Hematopoietic multipotent progenitor cell treated with erythropoietin and hydrocortisone succinate and interleukin-3 and kit ligand, for 17 days (in vitro differentiated cells): ENCODE measurements at places on chromosomes 2 and 18.

GRCh38 chr2:50102383-50102782 is 929.5 kb downstream of the NRXN1 start:
- no peak for DNase-seq

DNA sequence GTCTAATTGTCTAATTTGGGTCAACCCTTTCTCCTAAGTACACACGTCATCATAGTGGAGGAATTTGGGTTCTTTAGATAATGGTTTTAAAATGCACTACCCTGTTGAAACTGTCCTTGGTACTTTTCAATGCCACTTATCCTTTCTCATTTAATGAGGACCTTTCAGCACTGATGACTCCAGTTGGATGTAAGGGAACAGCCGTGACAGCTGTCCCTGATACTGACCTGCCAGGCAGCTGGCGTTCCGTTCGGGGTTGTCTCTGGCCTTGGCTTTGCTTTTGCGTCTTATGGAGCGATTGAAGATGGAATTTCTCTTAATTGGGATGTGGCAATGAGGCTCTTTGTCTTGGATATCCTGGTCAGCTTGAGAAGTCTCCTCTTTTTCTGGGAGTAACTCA is 38.7 kb downstream of the NGEF start:
- DNase-seq = no peak

GRCh38 chr2:184452907-184453306 is 145.4 kb upstream of the ZNF804A start:
- DNase-seq = no peak

- no peak for DNase-seq
Measured at GRCh38 chr2:19346983-19347618, 11.3 kb downstream of the OSR1 start.

- DNase-seq = no peak
Measured at GRCh38 chr2:6283259-6283658, 582.4 kb downstream of the CMPK2 start.

GRCh38 chr18:79927607-79928562 is 23.6 kb downstream of the SLC66A2 start:
- DNase-seq = no peak

DNA sequence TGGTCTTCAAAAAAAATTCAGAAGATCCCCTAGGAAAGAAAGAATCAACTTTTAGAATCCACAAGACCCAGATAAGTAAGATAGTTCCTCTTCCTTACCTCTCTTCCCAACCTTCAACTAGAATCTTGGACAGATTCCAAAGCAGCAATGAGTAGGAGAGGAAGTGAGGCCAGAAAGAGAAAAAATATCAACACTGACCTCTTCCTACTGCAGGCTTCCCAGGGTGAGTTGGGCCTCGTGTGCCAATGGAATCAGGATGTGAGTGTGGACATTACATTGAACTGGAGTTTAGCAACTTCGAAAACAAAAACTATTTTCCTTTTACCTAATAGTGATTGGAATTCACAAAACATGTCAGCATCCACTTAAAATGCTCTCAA is 102.5 kb upstream of the PIEZO2 start:
- no peak for DNase-seq

GRCh38 chr2:112706170-112706664 is 14.6 kb upstream of the NT5DC4 start:
- DNase-seq = peak; percentile 42

GRCh38 chr2:88329815-88330603 is 122.5 kb downstream of the FOXI3 start:
- no peak for DNase-seq

DNA sequence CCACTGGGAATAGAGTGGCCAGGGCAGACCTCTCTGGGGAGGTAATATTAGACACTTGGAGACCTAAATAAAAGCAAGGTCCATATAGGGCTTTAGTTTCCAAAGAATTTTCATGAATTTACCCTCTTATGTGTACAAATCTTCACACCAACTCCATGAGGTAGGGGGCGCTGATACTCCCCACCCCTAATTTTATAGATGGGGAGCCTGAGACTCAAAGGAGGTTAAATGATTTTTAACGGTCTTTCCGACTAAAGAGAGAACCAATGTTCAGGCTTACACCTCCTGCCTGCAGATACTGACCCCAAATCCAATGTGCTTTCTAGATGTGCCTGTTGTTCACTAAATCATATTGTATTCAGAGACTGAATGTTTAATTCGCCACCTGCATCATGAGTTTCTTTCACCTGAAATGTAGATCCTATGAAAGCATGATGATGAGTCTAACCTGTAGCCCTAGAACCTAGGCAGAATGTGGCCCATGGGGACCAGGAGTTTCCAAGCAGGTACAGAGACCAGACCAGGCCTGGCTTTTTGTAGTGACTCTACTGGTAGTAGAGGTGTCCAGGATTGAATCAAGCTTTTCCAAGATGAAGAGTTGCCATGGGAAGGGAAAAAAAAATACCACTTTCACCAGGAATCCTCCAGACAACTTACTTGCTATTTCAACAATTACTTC is 16.8 kb upstream of the PAX3 start:
- DNase-seq = no peak

- no peak for DNase-seq
Measured at GRCh38 chr18:28584731-28585130, 407.8 kb upstream of the CDH2 start.

- DNase-seq = no peak
Measured at GRCh38 chr18:486929-487740, 13.4 kb downstream of the COLEC12 start.

GRCh38 chr18:12376034-12376753 is 833 bp downstream of the AFG3L2 start:
- no peak for DNase-seq

GRCh38 chr2:142515493-142515892 is 362.0 kb upstream of the KYNU start:
- no peak for DNase-seq

GRCh38 chr2:226300196-226300886 is 499.3 kb downstream of the IRS1 start:
- DNase-seq = no peak

DNA sequence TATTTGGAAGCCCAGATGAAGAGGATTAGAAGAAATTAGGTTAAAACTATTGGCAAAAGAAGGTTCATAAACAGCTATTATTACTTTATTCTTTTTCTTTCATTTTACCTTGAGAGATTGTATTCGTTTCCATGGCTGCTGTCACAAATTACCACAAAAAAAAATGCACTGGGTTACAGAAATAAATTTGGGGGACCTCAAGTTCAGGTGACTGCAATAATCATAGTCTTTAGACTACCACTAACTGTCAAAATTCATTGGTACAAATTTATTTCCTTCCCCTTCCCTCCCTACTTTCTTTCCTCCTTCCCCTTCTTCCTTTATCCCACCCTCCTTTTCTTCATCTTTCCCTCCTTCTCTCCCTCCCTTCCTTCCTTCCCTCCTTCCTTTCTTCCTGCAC is 217.8 kb upstream of the PIK3C3 start:
- DNase-seq = no peak

DNA sequence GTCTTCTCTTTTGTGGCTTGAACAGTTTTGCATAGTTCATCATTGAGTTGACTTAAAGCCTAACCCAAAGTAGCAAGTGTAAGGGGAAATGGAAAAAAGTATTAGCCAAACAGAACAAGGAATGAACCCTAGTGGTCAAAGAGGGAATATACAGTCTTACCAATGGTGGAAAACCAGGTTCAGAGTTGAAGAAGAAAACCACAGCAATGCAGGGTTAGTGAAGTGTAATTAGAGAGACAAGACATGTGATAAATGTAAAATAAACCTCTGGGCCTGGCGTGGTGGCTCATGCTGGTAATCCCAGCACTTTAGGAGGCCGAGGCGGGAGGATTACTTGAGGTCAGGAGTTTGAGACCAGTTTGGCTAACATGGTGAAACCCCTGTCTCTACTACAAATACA is 2.4 kb downstream of the TTN start:
- no peak for DNase-seq

GRCh38 chr2:191299010-191299409 is 53.8 kb downstream of the MYO1B start:
- no peak for DNase-seq

GRCh38 chr2:217919781-217920351 is 82.9 kb downstream of the TNS1 start:
- DNase-seq = no peak

- DNase-seq = no peak
Measured at GRCh38 chr2:161976295-161976694, 97.7 kb downstream of the DPP4 start.

DNA sequence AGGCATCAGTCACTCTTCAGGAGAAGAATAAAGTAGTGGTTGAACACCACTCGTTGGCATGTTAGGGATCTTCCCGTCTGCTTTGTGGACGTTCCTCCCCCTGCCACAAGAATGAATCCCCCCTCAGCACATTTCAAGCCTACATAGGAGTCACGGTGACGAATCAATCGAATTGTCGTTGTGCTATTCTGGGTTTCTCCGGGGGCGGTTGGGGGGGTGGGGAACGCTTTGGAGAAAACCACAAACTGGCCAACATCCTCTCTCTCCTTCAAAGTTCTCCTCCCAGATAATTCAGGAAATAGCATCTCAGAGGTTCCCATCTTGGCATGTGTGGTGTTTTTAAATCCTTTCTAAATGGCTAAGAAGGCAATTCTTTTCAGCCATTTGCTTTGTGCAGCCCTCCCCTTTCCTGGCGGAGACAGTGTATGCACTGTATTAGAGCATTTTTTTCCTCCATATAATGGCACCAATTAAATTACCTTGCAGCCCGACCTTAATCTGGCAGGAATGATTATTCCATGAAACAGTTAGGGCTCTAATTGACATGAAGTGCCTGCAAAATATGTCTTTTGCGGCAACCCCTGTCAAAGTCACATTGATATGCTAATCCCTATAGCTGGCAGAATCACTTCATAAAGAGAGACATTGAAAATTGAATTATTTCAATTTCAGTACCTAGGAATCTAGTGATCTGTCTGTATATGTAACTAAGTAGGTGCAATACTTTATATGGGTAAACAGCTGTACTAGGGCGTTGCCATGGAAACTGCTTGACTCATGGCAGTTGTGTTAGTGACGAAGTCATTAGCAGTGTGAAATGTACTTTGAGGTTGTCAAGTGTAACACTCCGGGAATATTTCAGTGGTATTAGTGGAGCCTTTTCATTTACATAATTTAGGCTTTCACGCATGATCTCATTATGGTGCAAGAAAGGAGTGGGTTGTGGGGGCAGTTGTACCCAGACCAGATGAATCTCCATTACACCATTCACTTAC is 323.4 kb upstream of the SLC14A2 start:
- DNase-seq = no peak

- no peak for DNase-seq
Measured at GRCh38 chr2:36393738-36394256, 38.2 kb downstream of the CRIM1 start.

DNA sequence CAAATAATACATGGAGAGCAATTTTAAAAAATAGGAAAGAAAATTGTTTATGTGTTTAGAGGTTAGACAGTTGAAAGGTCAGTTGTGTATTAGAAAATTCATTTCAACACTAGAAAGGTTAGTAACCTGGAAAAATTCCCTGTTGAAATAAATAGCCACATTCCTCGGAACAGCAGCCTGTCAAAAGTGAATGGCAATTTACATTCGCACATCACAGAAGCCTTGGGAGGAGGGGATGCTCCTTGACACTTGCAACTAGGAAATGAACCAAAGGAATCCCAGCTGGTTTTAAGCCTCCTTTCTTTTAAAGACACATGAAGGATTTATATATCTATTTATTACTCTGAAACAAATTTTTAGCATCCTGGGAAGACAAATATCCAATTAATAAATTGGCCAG is 653.5 kb upstream of the LRRTM4 start:
- DNase-seq = no peak

DNA sequence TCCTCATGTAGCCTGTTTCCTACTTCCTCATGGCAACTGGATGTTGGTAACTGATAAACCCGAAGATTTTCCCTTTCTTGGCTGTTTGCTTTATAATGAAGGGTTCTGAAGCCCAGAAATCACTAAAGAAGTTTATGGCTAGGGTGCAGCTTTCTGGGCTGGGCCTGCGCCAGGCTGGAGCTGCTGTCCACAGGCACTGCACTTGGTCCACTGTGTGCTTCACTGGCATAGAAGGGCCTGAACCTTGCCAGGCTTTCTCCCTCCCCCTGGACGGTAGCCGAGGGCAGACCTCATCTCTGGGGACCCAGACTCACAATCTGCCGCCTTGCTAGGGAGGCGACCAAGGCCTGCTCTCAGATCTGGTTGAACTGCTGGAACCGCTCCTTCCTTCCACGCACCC is 133.3 kb upstream of the SPRED2 start:
- no peak for DNase-seq

GRCh38 chr2:155389224-155389623 is 690.7 kb downstream of the KCNJ3 start:
- no peak for DNase-seq

DNA sequence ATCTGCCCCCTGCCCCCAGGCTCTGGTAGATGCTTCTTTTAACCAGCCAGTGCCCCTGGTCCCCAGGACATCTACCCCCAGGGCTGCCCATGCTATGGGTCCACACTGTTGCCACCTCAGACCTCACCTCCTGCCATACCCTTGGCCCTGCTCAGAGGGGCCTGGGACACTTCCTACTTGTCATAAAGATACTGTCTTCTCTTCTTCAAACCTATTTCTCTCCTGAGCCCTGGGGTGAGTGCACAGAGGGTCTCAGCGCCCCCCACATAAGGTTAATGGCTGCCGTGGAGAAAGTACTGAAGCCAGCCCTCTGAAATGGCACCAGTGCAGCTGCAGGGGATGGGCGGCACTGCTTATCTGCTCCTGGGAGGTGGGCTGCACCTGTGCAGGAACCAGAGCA is 77.6 kb upstream of the MGAT4A start:
- DNase-seq = no peak

DNA sequence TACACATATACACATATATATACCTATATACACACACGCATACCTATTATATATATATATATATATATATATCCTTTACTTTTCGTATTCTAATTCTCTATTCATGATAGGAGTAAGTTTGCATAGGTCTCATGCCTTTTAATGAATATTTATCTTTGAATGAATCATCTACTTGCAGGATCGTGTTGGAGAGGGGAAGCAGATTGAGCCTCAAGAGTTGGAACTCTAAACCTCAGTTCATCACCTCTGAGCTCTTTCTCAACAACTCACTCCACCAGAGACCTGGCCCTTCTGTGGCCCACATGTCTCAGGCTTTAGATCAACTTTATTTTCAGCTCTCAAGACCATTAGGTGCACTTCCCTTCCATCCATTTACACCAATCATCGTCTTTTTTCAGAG is 490.4 kb upstream of the ID2 start:
- DNase-seq = no peak

DNA sequence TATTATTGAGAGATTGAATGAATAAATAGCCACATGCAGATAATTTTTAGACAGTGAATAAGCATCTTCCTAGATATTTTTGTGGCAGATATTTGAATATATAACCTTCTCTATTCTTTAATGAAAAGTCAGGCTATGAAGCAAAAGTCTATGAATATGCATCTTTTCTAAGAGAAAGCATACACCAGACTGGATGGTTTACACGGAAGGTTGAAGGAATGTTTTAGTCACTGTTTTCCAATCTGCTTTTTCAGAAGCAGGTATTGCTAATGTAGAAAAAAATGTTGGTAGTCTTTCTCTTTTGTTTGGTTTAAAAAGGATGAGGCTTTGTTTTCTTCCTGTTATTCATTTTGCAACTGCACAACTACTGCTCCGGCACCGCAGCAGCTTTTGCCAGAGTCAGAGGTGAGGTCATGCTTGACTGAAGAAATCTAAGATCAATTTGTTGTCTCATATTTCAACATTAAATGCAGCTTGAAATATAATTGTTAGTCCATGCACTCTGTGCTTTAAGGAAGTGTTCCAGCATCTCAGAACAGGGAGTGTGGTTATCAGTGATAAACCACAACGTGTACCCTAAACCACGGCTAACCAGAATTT is 1540.8 kb upstream of the PIK3C3 start:
- DNase-seq = no peak

GRCh38 chr2:149315461-149315860 is 14.9 kb upstream of the LYPD6 start:
- DNase-seq = no peak
